Aorta (tissue), 5 donors: ENCODE measurements at places on chromosomes 7 and 10. TPM values are rescaled to one million over a fixed set of nuclear protein-coding genes. Genes with fewer than 3 reads are reported as not detected.

- no peak overlapping the region for H3K27ac ChIP-seq
- peak; percentile 74 for DNase-seq
- H3K4me1 ChIP-seq: no peaks in the 10 kb centered on the region
- no peaks in the 10 kb centered on the region for H3K27me3 ChIP-seq
Measured at GRCh38 chr7:74401137-74401859, 52.4 kb upstream of the GTF2IRD1 start.

DNA sequence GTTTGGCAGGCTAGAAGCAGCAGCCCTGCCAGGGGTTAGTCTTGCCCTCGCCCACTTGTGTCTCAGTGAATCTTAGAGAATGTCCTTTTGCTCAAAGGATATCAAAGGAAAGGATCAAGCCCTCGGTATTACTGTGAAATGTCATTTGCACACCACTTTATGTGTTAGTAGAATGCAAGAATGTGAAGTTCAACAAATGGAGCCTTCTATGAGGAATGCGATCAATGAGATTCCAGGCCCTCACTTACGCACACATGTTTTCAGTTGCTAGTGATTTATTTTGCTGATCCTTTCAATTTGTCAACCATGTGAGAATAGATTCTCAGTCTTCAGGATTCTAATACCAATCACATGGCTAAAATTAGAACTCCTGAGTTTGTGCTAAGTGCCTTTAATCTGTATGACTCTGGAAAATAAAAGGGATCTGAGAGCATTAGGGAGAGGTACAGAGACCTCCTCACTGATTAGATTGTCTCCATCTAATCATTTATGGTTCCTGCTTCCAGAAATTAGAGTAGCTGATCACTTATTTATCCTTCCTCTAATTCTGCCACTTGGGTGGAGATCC lies 123.0 kb upstream of the SP4 start:
- no peak overlapping the region for H3K4me3 ChIP-seq
- DNase-seq: no peak
- H3K36me3 ChIP-seq: no peaks in the 10 kb centered on the region
- H3K27me3 ChIP-seq: no peaks in the 10 kb centered on the region

- H3K27ac ChIP-seq: no peak overlapping the region
- no peaks in the 10 kb centered on the region for H3K27me3 ChIP-seq
- no peaks in the 10 kb centered on the region for H3K36me3 ChIP-seq
- no peak overlapping the region for H3K4me3 ChIP-seq
Measured at GRCh38 chr10:44913350-44914081, 2.4 kb downstream of the TMEM72 start.

DNA sequence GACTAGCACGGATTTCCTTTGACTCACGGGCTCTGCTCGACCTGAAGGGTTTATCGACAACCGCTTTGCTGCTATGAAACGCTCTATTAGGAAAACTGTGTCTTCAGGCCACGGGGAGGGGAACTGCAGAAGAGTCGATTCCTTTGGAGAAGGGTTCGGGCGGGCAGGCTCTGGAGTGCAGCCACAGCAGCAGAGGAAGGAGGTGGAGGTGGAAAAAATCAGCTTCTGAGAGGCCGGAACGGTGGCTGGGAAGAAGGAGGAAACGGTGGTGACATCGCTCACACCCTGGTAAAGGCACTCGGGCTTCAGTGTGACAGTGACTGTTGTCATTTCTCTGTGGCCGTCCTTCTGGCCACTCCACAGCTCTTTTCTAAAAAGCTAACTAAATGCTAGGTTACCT lies 64.6 kb upstream of the MGMT start:
- no peaks in the 10 kb centered on the region for H3K4me1 ChIP-seq
- no peak for DNase-seq
- no peak overlapping the region for H3K27ac ChIP-seq

GRCh38 chr7:151088856-151089699 lies 2.8 kb downstream of the AGAP3 start:
- no peaks in the 10 kb centered on the region for H3K36me3 ChIP-seq
- no peak overlapping the region for H3K4me3 ChIP-seq
- no peaks in the 10 kb centered on the region for H3K4me1 ChIP-seq
- peak; percentile 86 for DNase-seq
- no peaks in the 10 kb centered on the region for H3K27me3 ChIP-seq

- no peaks in the 10 kb centered on the region for H3K27me3 ChIP-seq
- H3K36me3 ChIP-seq: no peaks in the 10 kb centered on the region
- DNase-seq: no peak
- H3K27ac ChIP-seq: no peak within 1 kb of the TSS
- H3K4me1 ChIP-seq: no peaks in the 10 kb centered on the region
Measured at GRCh38 chr7:24283897-24284698, at the start of gene NPY. NPY (plus strand) TSS chr7:24284190; CDS start chr7:24285241, 1,051 bp downstream.

- H3K36me3 ChIP-seq: no peaks in the 10 kb centered on the region
- H3K27ac ChIP-seq: no peak overlapping the region
- H3K27me3 ChIP-seq: no peaks in the 10 kb centered on the region
- no peak overlapping the region for H3K4me3 ChIP-seq
- DNase-seq: no peak
Measured at GRCh38 chr10:54666192-54666591, 134.8 kb downstream of the PCDH15 start.

GRCh38 chr10:96287392-96288105 lies 16.2 kb upstream of the BLNK start:
- DNase-seq: no peak
- no peaks in the 10 kb centered on the region for H3K36me3 ChIP-seq
- no peak overlapping the region for H3K4me3 ChIP-seq
- peak overlapping the region; percentile 22 for H3K27ac ChIP-seq

DNA sequence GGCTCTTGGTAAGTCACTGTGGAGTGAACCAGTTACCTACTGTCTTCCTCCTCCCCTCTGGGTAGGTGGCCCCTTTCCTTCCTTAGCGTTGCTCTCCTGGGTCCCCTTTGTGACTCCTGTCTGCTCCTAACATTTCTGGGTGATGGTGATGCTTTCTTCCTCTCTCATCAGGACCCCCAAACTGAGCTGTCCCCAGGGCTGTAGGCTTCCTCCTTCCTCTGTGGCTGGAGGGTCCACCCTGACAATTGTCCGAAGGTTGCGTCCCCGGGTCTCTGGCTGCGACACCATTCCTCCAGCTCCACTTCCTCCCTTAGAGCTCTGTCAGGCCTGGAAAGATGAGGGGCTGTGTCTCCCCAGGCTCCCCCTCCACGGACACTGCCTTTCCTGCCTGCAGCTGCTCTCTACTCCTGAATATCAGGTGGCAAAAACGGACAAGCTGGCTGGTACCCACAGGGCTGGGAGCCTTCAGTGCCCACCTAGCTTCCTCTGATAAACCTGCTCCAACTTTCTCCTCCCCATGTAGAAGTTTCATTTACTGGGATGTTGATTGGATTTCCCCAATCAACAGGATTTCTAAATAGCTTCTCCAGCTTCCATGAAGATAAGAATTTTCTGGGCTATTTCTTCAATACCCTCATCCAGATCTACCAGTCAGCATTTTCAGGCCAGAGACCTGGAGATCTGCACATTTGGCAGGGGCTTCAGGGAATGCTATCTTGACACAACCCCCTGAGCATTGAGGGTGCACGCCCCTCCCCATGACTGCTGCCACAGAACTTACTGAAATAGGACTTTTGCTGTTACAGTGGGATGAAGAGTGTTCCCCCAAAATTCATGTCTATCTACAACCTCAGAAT lies 506.5 kb downstream of the TCERG1L start:
- no peaks in the 10 kb centered on the region for H3K4me1 ChIP-seq
- H3K36me3 ChIP-seq: no peaks in the 10 kb centered on the region
- no peak for DNase-seq
- H3K27me3 ChIP-seq: no peaks in the 10 kb centered on the region
- no peak overlapping the region for H3K27ac ChIP-seq

- H3K4me3 ChIP-seq: no peak overlapping the region
- H3K4me1 ChIP-seq: no peaks in the 10 kb centered on the region
- no peak overlapping the region for H3K27ac ChIP-seq
- DNase-seq: peak; percentile 32
Measured at GRCh38 chr10:42956045-42956444, 120.8 kb upstream of the RET start.

The FOXI2 gene
- total RNA-seq: 0.48 TPM

The FAM131B gene
- total RNA-seq: 3.8 TPM

The GPR26 gene
- total RNA-seq: not detected

The SMARCD3 gene
- total RNA-seq: 52.4 TPM

The NAT16 gene
- total RNA-seq: not detected
